ENCODE measurements at places on chromosomes 5 and 9.

DNA sequence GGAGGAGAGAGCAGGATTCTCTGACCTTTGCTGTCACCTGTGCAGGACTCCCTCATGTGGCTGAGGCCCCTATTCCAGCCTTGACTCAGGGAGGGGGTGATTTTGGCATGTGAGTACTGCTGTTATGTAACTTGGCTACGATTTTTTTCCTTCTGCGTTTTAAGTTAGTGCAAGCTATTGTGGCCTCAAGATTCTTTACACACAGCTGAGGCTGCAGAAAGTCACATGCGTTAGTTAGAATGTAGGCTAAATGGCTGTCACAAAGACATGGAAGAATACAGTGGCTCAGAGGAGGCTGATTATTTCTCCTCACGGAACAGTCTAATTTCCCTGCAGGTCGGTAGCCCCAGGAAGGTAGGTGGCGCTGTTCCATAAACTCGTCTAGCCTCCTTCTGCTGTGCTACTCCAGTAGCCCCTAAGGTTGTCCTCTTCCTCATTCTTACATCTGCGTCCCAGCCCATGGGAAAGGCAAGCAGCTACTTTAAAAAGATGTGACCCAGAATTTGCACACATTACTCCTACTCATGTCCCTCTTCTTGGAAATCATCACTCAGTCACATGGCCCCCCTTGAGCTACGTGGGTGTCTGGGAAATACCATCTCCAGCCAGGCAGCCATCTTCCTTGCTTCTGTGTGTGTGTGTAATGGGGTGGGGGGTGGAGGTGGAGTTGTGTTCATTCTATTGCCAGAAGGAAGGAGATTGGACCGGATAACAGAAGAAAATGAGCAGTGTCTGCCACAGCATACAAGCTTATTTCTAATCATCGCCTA, 486.6 kb downstream of the CCDC171 start:
- DNase-seq: no peak

DNA sequence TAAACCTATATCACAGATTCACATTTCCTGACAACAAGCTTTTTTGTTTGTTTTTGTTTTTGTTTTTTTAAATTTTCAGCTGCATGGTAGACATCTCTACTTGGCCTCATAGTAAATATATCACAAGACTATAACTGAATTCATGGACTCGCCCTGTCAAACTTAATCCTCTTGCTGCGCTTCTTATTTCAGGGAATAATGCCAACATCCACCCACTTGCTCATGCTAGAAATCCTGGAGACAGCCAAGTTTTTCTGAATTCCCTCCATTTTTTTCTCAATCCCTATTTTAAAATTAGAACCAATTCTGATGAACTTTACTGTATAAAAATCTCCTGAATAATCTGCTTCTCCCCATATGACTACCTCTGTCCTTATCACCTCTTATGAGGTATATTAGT, 283.6 kb upstream of the RPS23 start:
- DNase-seq: no peak

DNA sequence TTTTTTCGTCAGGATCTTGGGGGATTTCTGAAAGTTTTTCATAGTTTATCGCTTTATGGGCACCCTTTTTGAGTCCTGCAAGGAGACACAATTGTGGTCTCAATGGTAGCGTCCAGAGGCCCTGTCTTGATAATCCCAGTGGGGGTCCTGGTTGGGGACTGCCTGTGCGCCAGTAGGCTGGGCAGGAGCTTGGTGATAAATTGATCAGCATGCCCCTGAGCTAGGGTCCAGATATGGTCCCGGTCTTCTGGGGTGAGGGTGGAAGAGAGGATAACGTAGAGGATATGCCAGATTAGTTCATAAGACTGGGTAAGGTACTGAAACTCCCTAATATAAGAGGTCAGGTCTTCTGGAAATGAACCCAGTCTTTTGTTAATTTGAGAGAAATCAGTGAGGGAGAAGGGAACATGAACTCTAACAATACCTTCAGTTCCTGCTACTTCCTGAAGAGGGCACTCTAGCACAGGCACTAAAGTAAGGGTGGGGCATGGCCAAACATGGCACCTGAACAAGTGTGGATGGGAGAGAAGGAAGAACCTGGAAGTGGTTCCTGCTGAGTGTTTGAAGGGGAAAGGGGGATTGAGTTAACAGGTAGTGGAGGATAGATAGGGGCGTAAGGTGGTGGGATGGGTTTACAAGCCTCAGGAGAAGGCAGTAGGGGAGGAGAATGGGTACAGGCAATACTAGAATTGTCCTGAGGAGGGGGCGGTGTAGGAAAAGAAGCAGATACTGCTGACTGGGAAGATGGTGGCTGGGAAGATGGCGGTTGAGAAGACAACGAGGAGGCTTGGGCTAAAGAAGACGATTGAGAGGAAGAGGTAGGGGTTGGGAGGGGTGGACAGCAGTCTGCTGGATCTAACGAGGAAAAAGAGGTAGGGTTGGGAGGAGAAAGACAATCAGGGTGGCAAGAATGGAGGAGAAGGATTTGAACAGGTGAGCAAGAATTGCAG, 33.8 kb upstream of the ANXA2R start:
- no peak for DNase-seq

GRCh38 chr9:13597004-13597403, 317.5 kb upstream of the MPDZ start:
- no peak for DNase-seq

DNA sequence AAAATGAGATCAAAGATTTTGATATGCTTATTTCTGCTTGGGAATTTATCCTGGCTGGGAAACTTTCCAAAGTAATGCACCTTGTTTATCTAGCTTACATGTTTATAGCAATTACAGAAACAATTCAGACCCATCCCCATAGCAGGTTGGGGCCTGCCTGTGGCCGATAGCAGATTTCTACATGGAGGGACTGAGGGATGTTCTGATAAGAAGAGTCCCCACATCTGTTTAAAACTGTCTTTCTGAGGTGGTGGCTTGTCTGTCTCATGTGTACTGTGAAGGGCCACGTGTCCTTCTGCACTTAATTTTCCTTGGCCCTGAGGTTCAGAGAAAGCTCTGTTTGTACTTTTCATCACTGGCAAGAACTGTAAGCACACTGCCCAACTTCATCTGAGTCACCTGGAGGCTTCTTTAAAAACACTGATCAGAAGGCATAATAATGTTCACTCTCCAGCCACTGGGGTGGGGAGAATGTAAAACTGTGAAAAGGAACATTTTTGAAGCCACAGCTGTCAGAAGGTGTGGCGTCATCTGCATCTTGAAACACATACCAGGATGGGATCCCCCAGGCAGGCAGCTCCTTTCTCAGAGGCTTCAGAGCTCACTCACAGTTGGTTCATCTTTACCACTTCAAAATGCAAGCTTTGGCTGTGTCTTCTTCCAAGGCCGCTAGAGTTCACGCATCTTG, 80.3 kb downstream of the MAP1B start:
- DNase-seq: no peak

GRCh38 chr9:97319395-97319794, 11.9 kb downstream of the CCDC180 start:
- DNase-seq: no peak

DNA sequence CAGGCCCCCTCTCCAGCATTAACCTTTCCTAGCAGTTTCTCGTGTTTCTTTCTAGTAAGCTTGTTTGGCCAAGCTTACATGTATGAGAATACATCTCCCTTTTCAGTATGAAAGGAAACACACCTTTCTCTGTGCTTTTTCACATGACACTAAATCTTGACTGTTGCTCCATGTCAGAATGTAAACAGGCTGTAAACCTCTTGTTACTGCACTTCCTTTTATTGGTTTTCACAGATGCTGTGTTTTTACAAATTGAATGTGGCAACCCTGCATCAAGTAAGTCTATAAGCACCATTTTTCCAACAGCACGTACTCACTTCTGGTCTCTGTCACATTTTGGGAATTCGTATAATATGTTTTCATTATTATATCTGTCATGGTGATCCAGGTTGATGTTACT, 2.2 kb upstream of the CANX start:
- DNase-seq: no peak

DNA sequence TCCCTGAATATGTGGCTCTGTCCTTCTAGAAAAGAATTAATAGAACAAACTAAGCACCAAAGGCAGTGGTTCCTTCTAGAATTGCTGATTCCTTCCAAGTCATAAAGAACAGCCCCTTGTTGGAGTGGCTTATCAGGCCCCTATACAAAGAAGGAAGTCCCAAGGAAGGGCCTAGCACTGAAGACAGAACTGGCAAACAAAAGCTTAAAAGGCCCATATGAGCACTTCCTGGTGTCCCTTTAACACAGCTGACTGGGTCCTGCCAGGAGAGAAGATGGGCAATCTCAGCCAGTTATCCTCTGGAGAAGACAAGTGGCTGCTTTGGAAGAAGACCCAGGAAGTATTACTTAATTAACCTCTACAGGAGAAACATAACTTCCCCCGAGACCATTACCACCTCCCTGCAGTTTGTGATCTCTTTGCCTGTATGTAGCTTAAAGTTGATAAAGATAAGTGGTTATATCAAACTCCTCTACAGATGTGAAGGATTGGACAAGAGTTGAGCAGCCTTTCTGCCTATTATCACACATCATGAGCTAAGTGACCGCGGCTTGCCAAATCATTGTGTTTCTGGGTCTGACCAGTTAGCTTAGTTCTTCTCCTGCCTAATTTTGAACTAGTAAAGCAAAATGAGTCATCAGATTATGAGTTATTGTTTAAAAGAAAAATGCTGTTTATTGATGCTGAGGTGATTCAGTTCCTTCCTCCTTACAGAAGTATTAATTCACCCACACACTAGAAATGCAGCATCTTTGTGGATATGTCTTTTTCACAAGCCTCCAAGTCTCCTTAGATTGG, 13.3 kb upstream of the STING1 start:
- no peak for DNase-seq

DNA sequence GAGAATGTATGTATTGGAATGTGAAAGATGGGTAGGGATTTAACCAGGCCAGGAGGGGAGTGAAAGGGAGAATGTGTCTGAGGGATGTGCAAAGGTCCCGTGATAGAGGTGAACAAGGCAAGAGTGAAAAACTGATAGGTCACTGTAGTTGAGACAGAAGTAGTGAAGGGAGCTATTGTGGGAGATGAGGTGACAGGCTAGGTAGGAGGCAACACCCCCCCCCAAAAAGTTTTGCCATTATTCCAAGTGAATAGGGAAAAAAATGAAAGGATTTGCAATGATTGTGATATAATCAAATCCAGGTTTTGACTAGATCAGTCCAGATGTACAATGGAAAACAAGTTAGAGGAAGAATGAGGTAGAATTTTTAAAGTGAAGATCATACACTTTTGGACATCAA, 136.6 kb upstream of the GPR151 start:
- DNase-seq: no peak

GRCh38 chr5:179840766-179841165, 17.9 kb downstream of the MRNIP start:
- DNase-seq: no peak

DNA sequence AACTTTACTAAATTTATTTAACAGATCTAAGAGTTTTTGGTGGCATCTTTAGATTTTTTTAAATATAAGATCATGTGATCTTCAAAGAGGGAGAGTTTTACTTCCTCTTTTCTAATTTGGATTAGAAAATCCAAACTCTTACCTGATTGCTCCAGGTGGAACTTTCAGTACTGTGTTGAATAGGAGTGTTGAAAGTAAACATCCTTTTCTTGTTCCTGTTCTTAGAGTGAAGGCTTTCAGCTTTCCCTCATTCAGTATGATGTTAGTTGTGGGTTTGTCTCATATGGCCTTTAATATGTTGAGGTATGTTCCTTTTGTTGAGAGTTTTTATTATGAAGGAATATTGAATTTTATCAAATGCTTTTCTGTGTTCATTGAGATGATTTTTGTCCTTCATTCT, 650.0 kb upstream of the SGCD start:
- no peak for DNase-seq

- no peak for DNase-seq
Observed at GRCh38 chr9:17088566-17088965, 46.3 kb upstream of the CNTLN start.

- DNase-seq: no peak
Observed at GRCh38 chr9:9389904-9390303, 1222.9 kb downstream of the PTPRD start.

- no peak for DNase-seq
Observed at GRCh38 chr5:173315495-173316338, 12.5 kb downstream of the STC2 start.

- no peak for DNase-seq
Observed at GRCh38 chr9:7739595-7739994, 60.0 kb downstream of the DMAC1 start.

GRCh38 chr9:8637626-8638025, 838.0 kb upstream of the DMAC1 start:
- DNase-seq: no peak

GRCh38 chr5:86765778-86766502, 148.2 kb downstream of the COX7C start:
- DNase-seq: no peak

DNA sequence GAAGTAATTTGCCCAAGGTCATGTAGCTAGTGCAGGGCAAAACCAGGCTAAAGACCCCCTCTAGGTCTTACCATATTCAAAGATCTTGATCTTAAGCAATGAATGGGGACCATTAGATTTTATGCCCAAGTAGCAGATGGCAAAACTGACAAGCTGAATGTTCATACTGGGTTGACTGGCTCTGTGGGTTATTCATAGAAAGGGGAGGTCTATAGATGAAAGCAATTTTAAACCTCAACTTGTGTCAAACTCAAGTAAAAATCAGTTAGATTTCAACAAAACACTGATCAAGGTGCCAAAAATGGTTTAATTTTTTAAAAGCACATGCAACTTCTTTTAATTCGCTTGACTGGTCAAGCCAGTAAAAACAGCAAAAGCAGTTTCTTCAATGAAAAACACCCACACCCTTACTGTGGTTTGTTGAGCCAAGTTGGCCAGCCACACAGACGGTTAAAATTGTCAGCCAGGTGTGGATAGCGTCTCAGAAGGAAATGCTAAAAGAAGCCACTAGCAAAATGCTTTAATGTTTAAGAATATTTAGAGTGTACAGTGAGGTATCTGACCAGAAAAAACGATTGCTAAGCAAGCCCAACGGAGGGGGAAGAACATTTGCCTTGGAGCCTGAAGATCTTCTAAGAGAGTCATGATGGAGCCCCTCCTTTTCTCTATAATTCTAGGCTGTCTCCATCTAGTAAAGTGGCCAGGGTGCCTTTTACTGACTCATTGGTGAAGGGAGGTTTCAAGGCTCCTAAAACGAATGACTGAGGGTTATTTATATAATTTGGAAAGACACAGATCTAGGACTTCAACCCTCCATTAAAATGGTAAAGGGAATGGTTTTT, 539.6 kb upstream of the CLINT1 start:
- no peak for DNase-seq

DNA sequence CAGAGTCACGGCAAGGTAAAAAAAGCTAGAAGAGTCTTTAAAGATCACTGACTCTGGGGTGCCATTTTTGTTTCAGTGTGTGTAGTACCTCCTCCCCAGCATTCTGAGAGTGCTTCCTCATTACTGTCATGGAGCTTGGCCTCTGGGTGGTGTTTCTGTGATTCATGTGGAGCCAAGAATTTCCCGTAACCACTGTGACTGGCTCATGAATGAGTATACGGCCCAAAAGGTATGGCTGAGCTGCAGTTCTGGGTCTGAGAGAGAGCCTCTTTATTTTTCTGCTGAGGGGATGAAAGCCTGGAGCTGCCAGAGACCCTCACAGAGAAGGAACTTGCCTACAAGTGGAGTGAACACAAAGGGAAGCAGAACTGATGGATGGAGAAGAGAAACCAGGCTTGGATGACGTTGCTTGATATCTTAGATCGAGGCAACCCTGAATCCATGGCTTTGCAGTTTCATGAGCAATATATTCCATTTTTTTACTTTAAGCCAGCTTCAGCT, 85.6 kb downstream of the PTTG1 start:
- no peak for DNase-seq

GRCh38 chr5:172086194-172086975, 79.9 kb upstream of the FBXW11 start:
- DNase-seq: no peak

GRCh38 chr5:181173027-181173419, 25.6 kb downstream of the OR2V2 start:
- DNase-seq: peak; percentile 65

All from activated CD8-positive, alpha-beta memory T cell treated with anti-CD3 and anti-CD28 coated beads for 4 hours (primary cell).